ENCODE measurements at places on chromosomes 1 and 21.

DNA sequence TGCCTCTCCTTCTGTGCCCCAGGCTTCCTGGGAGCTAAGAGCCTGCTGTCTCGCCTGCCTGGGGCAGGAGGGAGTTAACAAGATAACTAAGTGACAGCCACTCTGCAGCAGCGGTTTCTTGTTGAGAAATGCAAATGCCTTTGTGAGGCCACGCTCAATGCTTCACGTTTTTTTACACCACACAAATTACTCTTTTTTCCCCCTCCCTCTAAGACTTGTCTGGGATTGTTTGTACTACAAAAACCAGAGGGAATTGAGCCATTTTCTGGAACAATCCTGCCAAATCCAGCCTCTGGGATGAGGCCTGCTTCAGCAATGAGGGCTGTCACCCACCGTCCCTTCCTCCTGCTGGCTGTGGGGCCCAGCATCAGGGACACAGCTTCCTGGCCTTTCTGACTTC lies 119.6 kb downstream of the ACTL8 start:
- no peak for DNase-seq

DNA sequence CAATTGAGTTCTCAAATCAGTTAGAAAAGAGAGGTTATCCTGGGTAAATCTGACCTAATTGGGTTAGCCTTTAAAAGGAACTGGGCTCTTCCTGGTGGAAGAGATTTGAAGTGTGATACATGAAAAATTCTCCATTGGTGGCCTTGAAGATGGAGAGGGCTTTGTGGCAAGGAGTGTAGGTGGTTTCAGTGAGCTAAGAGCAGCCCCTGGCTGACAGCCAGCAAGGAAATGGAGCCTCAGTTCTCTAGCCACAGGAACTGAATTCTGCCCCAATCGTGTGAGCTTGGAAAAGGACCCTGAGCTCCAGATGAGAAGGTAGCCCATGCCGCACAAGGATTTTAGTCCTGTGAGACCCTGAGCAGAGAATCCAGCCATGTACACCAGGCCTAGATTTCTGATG lies 12.7 kb upstream of the HYI start:
- DNase-seq = no peak

- DNase-seq = peak; percentile 91
Measured at GRCh38 chr1:58932859-58933598, 149.2 kb upstream of the JUN start.

DNA sequence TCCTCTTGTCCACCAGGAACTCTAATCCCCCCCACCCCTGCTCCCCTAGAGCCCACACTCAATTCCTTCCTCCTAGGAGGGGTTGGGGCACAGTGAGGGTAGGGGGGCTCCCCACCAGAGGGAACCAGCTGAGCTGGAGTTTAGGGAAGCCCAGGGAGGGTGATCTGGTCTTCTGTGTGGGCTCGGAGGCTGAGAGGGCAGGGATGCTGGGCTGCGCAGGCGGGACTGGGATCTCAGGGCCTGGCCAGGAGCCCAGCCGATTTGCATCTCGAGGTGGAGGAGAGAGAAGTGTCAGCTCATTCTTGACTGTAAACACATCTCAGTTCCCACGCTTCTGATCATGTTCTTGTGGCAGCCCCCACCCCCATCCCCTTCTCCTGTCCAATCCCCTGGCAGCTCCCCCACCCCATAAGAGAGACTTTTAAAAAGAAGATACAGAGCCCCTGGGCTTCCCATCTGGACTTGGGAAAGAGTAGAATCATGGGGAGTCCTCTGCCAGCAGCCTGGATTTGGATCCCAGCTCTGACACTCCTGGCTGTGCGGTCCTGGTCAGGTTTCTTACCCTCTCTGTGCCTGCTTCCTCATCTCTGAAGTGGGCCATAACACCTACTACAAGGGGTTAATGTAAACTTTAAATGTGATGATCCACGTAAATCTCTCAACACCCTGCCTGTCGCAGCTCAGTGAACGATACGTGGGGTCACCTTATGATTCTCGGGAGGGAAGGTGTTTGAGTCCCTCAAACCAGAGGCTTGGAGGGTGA lies 6.6 kb downstream of the PEAR1 start:
- no peak for DNase-seq

GRCh38 chr1:87064986-87065385 lies 150.6 kb downstream of the HS2ST1 start:
- no peak for DNase-seq

- DNase-seq = no peak
Measured at GRCh38 chr1:19980314-19980713, 896 bp upstream of the PLA2G2A start.

GRCh38 chr1:245285168-245285567 lies 130.4 kb downstream of the KIF26B start:
- no peak for DNase-seq

- no peak for DNase-seq
Measured at GRCh38 chr1:51345300-51345687, 14.9 kb upstream of the TTC39A start.

GRCh38 chr21:19402870-19403269 lies 999.3 kb upstream of the TMPRSS15 start:
- no peak for DNase-seq

All from mucosa of descending colon (tissue), 3 donors.